A549 treated with CpdA at 1 μM for 4 hours (cell line): ENCODE measurements at places on chromosomes 5 and 9. TPM values are rescaled to one million over a fixed set of nuclear protein-coding genes. Genes with fewer than 3 reads are reported as not detected.

Gene FRRS1L
- total RNA-seq = 0.22 to 0.39 TPM (median 0.25 TPM) in 5 replicates

Gene RNF14
- 40.4 to 55.8 TPM (median 47.0 TPM) in 5 replicates for total RNA-seq

Gene ATP10B
- not detected in 5 replicates for total RNA-seq

Gene GAPVD1
- total RNA-seq = 14.1 to 20.8 TPM (median 17.0 TPM) in 5 replicates

Gene AGXT2
- not detected in 5 replicates for total RNA-seq

Gene THBS4
- total RNA-seq = 0.06 to 0.14 TPM in 2 of 5 replicates, not detected in the others

Gene SEMA5A
- total RNA-seq = not detected in 5 replicates

Gene GRM6
- total RNA-seq = not detected in 5 replicates

Gene IFNA10
- total RNA-seq = not detected in 5 replicates

Gene C5orf15
- total RNA-seq = 49.4 to 62.4 TPM (median 56.7 TPM) in 5 replicates

Gene AUH
- total RNA-seq = 9.4 to 12.5 TPM (median 11.4 TPM) in 5 replicates

Gene MCTP1
- total RNA-seq = 7.3 to 14.1 TPM (median 9.2 TPM) in 5 replicates

Gene GPRIN1
- 7.1 to 9.4 TPM (median 9.1 TPM) in 5 replicates for total RNA-seq

Gene SLC36A2
- not detected in 5 replicates for total RNA-seq

Gene HSPB3
- total RNA-seq = not detected in 5 replicates

Gene CATSPER3
- total RNA-seq = 0.21 to 0.59 TPM (median 0.41 TPM) in 5 replicates

Gene SLC4A9
- total RNA-seq = 0.01 TPM in 1 of 5 replicates, not detected in the others

Gene PCDHGA11
- 0.02 TPM in 1 of 5 replicates, not detected in the others for total RNA-seq

Gene RGS3
- total RNA-seq = 23.7 to 30.1 TPM (median 26.3 TPM) in 5 replicates

Gene OLFM1
- total RNA-seq = 9.8 to 11.7 TPM (median 10.8 TPM) in 5 replicates

Gene PLEKHG4B
- total RNA-seq = 0.64 to 0.94 TPM (median 0.69 TPM) in 5 replicates

Gene TOR2A
- total RNA-seq = 8.4 to 16.5 TPM (median 12.9 TPM) in 5 replicates

Gene PDLIM4
- 0.26 to 0.43 TPM (median 0.35 TPM) in 4 of 5 replicates, not detected in the other for total RNA-seq

Gene MARVELD2
- total RNA-seq = 2.1 to 3.4 TPM (median 2.5 TPM) in 5 replicates

Gene CDH9
- total RNA-seq = not detected in 5 replicates

Gene NPR3
- 20.5 to 25.1 TPM (median 21.7 TPM) in 5 replicates for total RNA-seq

Gene SHC3
- 0.41 to 0.80 TPM (median 0.50 TPM) in 5 replicates for total RNA-seq

Gene BTNL8
- not detected in 5 replicates for total RNA-seq

Gene DAPK1
- total RNA-seq = 12.9 to 20.8 TPM (median 17.9 TPM) in 5 replicates

Gene PCDHB10
- total RNA-seq = 0.03 to 0.06 TPM in 2 of 5 replicates, not detected in the others

Gene PCDHB2
- 2.7 to 5.4 TPM (median 3.7 TPM) in 5 replicates for total RNA-seq

Gene GFI1B
- 0.07 TPM in 1 of 5 replicates, not detected in the others for total RNA-seq

Gene IFNB1
- not detected in 5 replicates for total RNA-seq

Gene PCDHGB5
- total RNA-seq = 1.9 to 2.8 TPM (median 2.4 TPM) in 5 replicates

Gene RMRP
- total RNA-seq = 3.1 to 22.0 TPM (median 11.8 TPM) in 4 of 5 replicates, not detected in the other

Gene PHYKPL
- total RNA-seq = 6.4 to 11.6 TPM (median 7.9 TPM) in 5 replicates

Gene DRD1
- 0.83 to 1.4 TPM (median 1.0 TPM) in 5 replicates for total RNA-seq

Gene TRIM36
- total RNA-seq = 1.5 to 1.7 TPM (median 1.7 TPM) in 5 replicates

Gene INSYN2B
- 0.61 to 1.2 TPM (median 0.91 TPM) in 5 replicates for total RNA-seq

Gene WDR38
- 0.12 to 0.17 TPM (median 0.14 TPM) in 3 of 5 replicates, not detected in the others for total RNA-seq

Gene ECM2
- total RNA-seq = 0.10 to 0.22 TPM (median 0.12 TPM) in 5 replicates
